CD8-positive, alpha-beta T cell (primary cell): ENCODE measurements at places on chromosomes 12 and 14.

DNA sequence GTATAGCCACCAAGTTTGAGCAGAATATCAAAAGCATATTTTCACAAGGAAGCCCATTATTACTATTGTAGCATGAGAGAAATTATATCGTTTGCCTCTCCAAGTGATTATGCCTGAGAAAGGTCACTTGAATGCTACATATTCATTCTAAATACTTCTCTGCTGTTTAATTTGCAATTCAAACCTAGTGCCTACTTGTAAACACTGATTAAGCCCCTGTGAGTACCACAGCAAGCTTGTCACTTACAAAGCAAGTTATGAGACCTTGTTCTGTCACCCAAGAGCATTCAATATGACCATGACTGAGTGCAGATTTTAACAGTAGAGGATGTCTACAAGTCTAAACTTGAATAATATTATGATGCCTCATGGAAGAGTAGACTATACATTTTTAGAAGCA is 124.7 kb upstream of the SSTR1 start:
- no peak for DNase-seq

GRCh38 chr12:103556890-103557627 is 30.0 kb upstream of the STAB2 start:
- DNase-seq, result no peak

DNA sequence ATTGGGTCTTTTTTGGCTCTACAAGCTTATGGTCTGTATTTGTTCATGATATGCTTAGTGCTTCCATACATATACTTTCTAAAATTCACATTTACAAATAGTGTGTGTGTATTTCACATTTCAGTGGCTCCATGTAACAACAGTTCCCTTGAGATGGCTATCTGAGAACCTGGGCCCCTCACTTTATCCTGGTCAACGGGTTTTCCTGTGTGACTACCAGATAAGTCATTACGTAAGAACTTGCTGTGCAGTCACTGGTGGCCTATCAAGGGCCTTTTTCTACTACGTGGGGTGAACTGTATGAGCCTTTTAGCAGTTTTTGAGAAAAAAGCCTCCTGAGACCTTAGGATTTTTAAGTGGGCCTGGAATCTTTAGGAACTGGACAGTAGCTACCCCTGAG is 454.1 kb downstream of the PCNX1 start:
- no peak for DNase-seq

DNA sequence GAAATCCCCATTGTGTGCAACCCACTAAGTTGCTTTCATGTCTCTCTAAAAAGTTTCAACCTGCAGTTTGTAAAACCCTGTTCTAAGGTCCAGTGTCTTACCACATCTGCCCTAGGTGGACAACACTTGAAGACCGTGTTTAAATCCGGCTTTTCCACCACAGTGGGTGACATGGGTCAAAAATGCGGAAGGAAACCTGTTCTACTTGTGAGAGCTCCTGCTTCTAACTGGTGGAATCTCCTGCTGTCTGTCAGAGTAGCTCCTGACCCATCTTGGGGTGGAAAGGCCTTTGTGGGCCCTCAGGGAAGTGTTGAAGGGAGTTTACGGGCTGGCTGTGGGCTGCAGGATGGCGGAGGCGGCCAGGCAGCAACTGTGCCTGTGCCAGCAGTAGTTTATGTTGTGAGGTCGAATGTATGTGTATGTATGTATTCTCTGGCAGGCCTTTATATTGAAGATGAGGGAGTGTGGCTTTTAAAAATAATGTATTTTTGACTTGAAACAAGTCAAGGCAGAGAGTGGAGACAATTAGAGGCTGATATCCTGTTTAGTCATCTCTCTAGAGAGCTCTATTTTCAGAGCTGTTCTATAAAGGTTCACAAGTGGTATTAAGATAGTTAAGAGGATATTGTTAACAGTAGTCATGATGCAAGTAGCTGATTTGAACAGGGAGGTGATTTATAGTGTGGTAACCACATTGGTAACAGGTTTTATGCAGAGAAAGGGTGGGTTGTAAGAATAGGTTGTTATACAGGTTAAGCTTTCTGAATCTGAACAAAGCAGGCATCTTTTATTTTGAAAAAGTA is 67.0 kb downstream of the PRKCH start:
- DNase-seq, result no peak

- no peak for DNase-seq
Measured at GRCh38 chr12:106300761-106301160, 1.8 kb upstream of the TCP11L2 start.

GRCh38 chr12:69875416-69875935 is 50.4 kb downstream of the MYRFL start:
- no peak for DNase-seq

GRCh38 chr14:55433880-55434804 is 6.3 kb downstream of the TBPL2 start:
- DNase-seq, result no peak

- no peak for DNase-seq
Measured at GRCh38 chr14:92678766-92679165, 69.7 kb downstream of the LGMN start.

DNA sequence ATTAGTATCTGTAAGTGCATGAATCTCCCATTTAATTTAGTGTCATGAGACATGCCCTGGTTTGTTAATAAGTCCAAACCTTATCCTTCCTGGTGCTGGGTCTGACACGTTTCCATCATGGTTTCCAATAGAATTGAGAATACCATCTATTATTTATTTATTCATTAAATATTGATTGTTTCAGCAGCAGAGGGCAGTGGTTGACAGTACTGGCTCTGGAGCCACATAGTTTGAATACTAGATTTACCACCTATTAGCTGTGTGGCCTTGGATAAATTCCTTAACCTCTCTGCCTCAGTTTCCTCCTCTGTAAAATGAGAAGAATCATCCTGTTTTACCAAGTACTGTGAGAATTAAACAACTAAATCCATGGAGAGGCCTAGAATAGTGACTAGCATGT is 941 bp upstream of the STAB2 start:
- no peak for DNase-seq

DNA sequence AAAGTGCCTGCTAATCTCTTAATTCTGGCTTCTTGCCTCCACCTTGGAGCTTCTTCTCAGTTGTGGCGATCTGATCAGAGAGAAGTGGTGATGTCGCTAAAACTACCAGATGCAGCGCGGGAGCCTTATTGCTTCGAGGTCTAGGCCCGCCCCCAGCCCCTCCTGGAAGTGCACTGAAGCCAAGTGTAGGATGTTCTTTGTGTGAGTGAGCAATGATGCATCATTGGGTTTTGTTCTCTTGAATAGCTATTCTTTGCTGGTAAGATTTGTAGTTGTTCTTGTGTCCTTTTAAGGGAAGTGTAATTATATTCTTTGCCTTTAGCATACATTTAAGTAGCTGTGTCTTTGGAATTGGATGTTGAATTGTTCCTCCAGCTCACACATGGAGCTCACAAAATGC is 35.8 kb downstream of the MTHFD1 start:
- DNase-seq, result no peak

- DNase-seq, result no peak
Measured at GRCh38 chr14:75205591-75205990, 29.2 kb upstream of the TMED10 start.

DNA sequence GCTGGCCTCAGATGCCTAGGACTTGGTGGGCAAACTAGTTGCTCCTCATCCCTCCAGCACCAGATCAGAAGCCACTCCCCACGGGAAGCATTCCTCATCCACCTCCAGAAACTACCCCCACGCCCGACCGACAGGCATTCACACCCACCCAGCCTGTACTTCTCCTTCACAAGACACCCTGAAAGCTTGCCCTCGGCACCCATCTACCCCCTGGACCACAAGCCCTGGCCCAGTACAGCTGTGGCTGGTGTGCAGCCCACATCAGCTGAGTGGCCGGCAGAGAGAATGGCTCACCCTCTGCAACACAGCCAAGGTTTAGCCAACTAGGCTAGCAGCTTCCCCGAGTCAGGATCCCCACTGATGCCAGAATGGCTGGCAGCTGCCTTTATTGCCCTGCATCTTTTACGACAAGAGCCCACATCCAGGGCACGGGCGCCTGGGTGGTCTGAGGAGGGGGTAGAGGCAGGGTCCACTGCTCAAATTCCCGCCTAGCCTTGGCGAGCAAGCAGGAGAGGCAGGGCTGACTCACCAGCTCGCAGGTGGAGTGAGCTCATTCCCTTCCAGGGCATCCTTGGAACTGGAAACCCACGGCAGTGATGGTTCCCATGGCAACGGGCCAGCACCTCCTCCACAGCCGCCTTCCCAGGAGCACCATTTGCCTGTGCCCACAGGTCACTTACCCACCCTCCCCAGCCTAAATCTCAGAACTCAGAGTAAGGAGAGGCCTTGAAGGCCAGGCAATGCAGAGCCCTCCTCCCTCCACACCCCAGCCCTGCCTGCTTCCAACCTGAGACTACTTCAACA is 17.1 kb downstream of the ACTN1 start:
- DNase-seq, result no peak

GRCh38 chr14:78834766-78835451 is 664.7 kb downstream of the NRXN3 start:
- no peak for DNase-seq

- DNase-seq, result no peak
Measured at GRCh38 chr12:47017041-47017713, 62.2 kb upstream of the PCED1B start.

GRCh38 chr12:30700216-30700900 is 4.7 kb upstream of the IPO8 start:
- no peak for DNase-seq
